ENCODE measurements at places on chromosomes 7 and 10.

DNA sequence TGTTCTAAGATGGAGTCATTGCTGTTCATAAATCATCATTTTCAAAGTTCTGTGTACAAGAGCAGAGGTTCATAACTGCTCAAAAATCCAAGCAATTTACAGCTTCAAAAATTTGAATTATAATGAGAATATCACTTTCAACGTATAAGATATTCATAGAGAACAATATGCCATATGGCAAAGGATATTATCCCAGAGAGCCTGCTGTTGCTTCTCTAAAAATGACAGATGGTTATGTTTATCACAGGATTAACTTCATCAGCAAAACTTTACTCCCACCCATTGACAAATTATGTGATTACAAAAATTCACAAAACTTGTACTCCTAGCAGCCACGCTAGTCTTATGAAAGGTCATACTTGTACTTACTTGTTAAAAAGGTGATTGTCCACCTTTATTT lies 105.1 kb downstream of the PIP4K2A start:
- no peak for DNase-seq

- no peak for DNase-seq
These were observed 273.8 kb downstream of the AUTS2 start for GRCh38 chr7:69871886-69872569.

DNA sequence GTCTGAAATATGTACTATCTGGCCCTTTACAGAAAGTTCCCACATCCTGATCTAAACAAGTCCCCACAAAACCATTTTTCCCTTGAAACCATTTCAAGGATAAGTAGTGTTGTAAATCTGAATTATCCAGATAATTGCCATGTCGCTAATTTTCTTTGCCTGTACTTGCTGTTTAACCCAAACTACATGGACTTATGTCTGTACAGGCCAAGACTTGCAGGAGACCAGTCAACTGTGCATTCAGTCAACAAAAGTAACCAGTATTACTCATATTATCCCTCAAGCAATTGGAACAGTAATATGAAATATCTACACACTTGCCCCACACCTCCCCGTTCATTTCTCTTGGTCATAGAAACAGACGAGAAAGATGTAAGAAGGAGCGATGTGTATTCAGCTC lies 347.8 kb upstream of the NFE2L3 start:
- DNase-seq = no peak

GRCh38 chr10:95169522-95169921 lies 24.5 kb upstream of the ACSM6 start:
- DNase-seq = no peak

DNA sequence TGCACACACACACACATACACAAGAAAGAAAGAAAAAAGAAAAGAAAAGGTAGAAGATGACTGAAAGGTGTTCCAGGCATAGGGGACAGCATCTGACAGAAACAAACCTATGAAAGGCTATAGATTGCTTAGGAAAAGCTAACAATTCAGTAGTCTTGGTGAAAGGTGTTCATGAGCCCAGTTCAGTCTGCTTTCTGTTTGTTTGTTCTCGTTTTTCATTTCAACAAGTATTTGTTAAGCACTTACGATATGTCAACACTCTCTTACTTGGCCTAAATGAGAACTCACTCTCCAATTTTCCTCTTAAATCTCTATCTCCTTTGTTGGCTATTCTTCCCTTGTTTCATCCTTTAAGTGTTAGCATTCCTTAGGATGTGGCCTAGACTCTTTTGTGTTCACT lies 133.2 kb downstream of the GRM8 start:
- no peak for DNase-seq
